ENCODE measurements at places on chromosomes 11 and 22.

GRCh38 chr11:115126092-115126491, 378.1 kb downstream of the CADM1 start:
- DNase-seq = no peak

- DNase-seq = no peak
Measured at GRCh38 chr11:17393472-17393871, 5.0 kb upstream of the KCNJ11 start.

GRCh38 chr11:67281552-67282150, 7.5 kb upstream of the ANKRD13D start:
- no peak for DNase-seq

DNA sequence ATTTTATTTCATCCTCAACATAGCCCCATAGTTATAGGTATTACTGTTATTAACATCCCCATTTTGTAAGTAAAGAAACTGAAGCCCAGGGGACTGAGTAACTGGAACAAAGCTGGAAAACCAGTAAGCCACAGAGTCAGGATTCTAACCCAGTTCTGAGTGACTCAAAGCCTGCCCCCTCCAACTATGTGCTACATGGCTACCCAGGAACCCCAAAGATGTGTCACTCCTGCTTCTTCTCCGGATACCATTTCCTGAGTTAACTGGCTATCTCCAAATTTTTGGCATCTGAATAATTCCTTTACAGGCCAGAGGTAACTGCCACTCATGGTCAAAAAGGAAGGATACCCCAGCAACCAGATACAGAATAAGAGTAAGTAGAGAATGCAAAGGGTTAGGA, 43.6 kb downstream of the TENM4 start:
- DNase-seq = no peak

GRCh38 chr11:121437018-121437685, 15.0 kb upstream of the SORL1 start:
- no peak for DNase-seq

GRCh38 chr22:35069541-35069940, 3.6 kb downstream of the ISX start:
- DNase-seq = no peak

- no peak for DNase-seq
Measured at GRCh38 chr11:87942786-87943185, 232.5 kb downstream of the RAB38 start.

GRCh38 chr11:71999362-71999761, 653 bp downstream of the IL18BP start:
- no peak for DNase-seq

DNA sequence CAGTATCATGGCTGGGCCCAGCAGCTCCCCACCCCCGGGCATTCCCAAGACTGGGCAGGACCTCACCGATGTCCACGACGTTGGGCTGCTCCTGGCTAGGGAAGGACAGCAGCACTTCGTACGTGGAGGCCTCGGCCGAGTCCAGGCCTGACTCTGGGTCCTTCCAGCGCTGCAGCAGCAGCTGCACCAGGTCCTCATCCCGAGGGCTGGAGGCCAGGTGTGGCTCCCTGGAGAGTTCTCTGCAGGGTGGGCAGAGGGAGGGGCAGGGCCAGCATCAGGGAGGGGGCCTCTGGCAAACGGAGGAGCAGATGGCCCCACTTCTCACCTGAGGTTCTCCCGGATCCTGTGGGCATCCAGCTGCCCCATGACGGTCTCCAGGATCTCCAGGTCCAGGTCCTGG, 341 bp downstream of the NAALADL1 start:
- DNase-seq = no peak

DNA sequence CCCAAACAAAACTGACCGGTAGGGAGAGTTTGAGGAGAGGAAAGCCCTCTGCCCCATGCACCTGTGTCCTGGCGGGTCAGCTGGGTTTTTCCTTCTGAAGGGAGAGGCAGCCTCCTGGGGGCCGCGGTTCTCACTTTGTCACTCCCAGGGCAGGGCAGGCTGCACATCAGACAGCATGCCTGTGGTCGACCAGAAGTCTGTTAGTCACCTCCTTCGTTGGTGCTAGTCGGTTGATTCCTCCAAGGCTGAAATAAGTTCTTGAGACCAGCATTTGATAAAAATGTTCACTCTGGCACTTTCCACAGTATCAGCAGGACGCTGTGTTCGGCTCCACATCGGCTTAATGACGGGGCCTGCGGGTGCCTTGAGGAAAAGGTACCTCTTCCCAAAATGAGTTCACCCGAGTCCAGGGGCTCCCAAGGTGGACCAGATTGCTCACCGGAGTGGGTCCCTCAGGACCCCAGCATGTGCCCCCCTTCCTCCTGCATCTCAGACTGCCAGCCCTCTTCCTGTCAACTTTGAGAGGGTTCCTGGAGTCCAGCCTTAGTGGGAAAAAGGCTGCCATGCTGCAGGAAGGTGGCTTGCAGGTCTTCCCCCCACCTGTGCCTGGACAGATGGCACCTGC, 373.7 kb upstream of the B3GAT1 start:
- DNase-seq = no peak

- no peak for DNase-seq
Measured at GRCh38 chr11:43998308-43998707, 49.5 kb upstream of the ACCSL start.

- DNase-seq = peak; percentile 19
Measured at GRCh38 chr11:116454020-116454645, 318.7 kb downstream of the BUD13 start.

DNA sequence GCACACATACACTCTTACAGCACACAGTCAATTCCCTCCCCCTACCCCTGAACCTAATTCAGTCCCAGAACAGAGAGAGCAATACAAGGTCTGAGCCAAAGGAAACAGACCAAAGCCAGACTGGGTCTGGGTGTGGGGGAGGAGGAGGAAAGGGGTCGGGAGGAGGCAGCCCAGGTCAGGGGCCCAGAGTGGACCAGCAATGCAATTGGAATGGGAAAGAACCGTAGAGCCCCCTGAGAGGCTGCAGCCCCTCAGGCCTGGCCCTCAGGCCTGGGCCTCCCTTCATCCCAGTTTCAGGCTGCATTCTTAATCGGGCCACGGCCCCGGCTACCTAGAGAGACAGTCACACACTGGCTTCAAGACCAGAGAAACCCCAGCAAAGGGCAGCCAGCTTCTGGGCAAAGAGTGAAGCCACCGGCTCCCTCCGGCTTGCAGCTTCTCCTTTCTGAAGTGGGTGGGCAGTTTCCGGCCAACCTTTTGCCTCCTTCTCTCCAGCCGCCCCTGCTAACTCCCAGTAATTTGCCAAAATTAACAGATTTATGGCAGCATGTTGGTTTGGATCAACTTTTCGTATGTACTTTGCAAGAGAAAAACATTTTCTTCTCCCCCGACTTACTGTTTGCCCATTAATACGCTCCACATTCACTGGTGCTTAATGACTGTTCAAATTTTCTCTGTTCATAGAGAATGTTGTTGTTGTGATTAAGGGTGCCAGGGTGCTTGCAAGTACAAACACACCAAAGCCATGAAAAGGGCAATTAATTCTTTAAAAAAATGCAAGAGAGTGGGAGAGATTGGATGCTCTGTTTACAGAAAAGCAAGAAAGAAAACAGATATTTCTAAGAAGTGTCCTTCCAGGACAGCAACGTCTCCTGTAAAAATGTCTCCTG, 488.3 kb downstream of the MN1 start:
- no peak for DNase-seq

GRCh38 chr11:94245121-94245520, 59.3 kb upstream of the IZUMO1R start:
- DNase-seq = no peak

DNA sequence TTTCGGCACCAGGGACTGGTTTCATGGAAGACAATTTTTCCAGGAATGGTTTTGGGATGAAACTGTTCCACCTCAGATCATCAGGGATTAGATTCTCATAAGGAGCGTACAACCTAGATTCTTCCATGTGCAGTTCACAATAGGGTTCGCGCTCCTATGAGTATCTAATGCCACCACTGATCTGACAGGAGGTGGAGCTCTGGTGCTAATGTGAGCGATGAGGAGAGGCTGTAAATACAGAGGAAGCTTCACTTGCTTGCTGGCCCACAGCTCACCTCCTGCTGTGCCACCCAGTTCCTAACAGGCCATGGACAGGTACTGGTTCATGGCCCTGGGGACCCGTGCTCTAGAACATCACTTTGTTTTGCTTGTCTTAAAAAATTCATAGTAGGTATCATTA, 41.8 kb upstream of the AMPD3 start:
- no peak for DNase-seq

GRCh38 chr11:121425828-121426227, 26.3 kb upstream of the SORL1 start:
- no peak for DNase-seq

DNA sequence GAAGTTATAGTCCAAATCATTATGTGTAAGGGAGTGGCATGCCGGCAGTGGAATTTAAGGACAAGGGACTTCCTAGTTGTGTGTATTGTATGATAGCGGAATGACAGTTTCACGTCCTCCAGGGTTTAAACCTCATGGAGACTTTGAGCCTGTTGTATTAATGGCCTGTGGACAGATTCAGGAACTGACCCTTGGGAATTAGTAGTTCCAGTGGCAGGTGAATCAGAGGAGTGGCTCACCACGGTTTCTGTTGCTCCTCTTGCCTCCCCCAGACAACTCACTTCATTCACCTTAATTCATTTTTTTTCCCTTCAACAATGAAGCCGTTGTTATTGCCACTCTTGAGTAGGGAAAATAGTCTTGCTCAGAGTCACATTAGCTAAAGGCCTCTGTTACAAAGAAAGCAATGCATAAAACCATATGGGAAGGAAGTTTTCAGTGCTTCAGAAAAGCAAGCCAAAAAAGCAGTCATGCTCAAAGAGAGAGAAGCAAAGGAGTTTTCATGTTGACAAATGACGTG, 22.6 kb downstream of the AMOTL1 start:
- no peak for DNase-seq

DNA sequence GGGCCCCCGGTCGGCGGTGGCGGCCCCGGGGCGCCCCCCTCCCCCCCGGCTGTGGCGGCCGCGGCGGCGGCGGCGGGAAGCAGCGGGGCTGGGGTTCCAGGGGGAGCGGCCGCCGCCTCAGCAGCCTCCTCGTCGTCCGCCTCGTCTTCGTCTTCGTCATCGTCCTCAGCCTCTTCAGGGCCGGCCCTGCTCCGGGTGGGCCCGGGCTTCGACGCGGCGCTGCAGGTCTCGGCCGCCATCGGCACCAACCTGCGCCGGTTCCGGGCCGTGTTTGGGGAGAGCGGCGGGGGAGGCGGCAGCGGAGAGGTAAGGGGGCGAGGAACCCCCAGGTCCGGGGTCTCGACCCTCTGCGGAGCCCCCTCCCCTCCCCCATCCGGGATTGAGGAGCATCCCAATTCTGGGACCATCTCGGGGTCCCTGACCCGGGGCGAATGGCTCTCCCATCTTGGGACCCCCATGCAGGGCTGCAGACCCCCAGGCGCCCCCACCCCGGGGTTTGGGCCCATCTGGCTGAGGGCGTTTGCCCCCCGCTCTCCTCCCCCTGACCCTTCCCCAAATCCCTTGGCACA, 431 bp downstream of the KMT2A start:
- DNase-seq = peak; percentile 8

DNA sequence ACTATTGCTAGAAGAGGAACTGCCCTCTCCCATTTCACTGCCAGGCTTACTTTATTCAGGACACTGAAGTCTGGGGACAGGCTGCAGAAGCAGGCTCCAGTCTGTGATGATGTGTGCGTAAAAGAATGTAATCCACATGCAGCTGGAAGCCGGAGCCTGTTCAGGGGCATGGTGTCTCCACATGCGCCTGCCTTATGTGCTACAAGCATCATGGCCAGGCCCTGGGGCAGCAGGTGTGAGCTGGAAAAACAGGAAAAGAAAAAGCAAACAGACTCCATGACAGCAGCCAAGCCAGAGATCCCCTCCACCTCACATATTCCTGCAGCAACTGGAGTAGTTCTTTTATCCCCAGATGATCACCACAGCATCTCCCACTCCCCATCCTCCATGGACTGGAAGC, 33.4 kb downstream of the ARFGAP2 start:
- DNase-seq = no peak

GRCh38 chr11:85886089-85887056, 31.2 kb downstream of the CCDC83 start:
- no peak for DNase-seq

- DNase-seq = no peak
Measured at GRCh38 chr22:46500201-46500600, 37.2 kb downstream of the CELSR1 start.

DNA sequence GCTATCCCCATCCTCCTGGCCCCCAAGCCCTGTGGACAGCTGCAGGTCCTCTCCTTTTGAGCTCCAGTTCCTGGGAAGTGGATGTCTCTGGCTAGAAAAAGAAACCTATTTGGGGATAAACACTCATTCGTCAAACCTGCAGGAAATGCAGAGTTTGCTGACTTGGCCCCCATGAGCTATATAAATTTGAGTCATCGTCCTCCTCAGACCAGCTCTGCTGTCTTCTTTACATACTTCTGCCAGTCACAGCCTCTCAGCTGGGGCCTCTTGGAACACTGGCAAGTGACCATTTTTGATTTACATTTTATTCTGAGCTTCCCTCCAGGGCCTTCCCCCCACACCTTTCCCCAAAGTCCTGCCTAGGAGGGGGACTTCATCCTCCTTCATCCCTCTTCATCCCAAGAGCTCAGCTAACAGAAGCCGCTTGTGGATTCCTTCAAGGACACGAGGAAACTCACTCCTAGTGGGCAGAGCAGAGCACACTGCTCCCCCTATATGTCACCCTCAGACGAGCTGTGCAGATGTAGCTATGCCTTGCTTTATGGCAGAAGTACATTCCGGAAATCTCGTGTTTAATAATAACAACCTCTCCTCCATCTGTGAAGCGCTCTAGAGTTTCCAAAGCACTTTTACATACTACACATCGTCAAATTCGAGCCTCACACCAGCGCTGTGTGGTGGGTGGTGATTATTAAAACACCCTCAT, 131.8 kb downstream of the FEZ1 start:
- DNase-seq = no peak

GRCh38 chr11:73205661-73206343, 12.3 kb upstream of the P2RY2 start:
- DNase-seq = no peak

DNA sequence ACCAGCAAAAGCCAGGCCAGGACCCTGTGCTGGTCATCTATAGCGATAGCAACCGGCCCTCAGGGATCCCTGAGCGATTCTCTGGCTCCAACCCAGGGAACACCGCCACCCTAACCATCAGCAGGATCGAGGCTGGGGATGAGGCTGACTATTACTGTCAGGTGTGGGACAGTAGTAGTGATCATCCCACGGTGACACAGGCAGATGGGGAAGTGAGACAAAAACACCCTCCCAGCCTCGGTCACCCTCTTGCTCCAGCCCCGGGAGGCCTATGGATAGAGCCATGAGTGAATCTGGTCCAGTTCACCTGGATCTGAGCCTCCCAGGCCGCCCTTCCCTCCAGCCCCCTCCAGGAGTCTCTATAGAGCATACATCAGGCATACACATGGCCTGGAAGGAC, 115.2 kb upstream of the IGLL5 start:
- DNase-seq = no peak

GRCh38 chr11:6599449-6599848, 4.0 kb downstream of the RRP8 start:
- no peak for DNase-seq

GRCh38 chr11:128933481-128934178, 9.0 kb downstream of the TP53AIP1 start:
- DNase-seq = no peak

GRCh38 chr22:48238966-48239365, 1476.5 kb downstream of the TBC1D22A start:
- DNase-seq = no peak

- no peak for DNase-seq
Measured at GRCh38 chr11:88404932-88405710, 67.6 kb upstream of the CTSC start.

- no peak for DNase-seq
Measured at GRCh38 chr11:19677381-19678080, 35.1 kb upstream of the NAV2 start.

Measured in thymus (tissue), 14 donors.